ENCODE measurements at places on chromosomes 2 and 18.
A peak's percentile ranks its signal among the peaks of the same experiment; 100 is the strongest.

- DNase-seq, result no peak
Measured at GRCh38 chr2:58604096-58604495, 363.0 kb upstream of the FANCL start.

DNA sequence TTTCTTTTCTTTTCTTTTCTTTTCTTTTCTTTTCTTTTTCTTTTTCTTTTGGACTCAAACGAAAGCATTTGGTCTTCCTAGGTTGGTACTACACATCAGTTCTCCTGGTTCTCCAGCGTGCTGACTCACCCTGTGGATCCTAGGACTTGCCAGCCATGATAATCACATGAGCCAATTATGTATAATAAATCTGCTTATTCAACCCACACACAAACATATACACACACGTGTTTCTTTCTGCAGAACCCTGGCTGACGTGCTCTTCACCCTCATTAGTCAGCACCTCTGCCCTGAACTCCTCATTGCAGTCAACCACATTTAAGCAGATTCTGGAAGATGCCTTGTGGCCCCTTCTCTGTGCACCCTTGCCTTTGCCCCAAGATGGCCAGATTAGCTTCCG, 162.4 kb upstream of the MYT1L start:
- no peak for DNase-seq

- DNase-seq, result no peak
Measured at GRCh38 chr18:48779462-48779861, 171.3 kb downstream of the SMAD7 start.

DNA sequence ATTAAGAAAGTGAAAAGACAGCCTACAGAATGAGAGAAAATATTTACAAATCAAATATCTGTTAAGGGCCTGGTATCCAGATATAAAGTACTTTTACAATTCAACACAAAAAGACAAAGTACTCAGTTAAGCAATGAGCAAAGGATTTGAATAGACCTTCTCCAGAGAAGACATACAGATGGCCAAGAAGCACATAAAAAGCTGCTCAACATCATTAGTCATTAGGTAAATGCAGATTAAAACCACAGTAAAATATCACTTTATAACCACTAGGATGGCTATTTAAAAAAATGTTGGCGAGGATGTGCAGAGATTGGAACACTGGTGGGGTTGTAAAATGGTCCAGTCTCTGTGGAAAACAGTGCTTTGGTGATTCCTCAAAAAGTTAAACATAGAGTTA, 38.9 kb downstream of the RAB31 start:
- no peak for DNase-seq

- DNase-seq, result no peak
Measured at GRCh38 chr2:99086385-99086784, 55.1 kb upstream of the C2orf15 start.

GRCh38 chr2:88230911-88231310, 60.8 kb downstream of the THNSL2 start:
- no peak for DNase-seq

GRCh38 chr2:102753563-102754159, 8.2 kb upstream of the TMEM182 start:
- DNase-seq, result peak; percentile 2

DNA sequence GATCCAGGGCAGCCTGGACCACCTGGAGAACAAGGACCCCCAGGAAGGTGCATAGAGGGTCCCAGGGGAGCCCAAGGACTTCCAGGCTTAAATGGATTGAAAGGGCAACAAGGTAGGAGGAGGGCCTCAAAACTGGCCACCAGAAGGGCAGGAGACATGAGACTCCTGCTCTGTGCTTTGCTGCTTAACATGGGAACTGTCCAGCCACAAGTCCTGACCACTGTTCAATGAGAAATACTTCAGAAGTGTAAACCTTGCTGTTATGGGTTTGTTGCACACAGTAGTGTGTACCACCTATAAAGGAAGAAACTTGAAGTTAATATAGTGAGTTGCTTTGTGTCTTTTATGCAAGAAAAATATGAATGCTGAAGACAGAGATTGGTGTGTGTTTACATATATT, 44.2 kb upstream of the MFF start:
- no peak for DNase-seq

DNA sequence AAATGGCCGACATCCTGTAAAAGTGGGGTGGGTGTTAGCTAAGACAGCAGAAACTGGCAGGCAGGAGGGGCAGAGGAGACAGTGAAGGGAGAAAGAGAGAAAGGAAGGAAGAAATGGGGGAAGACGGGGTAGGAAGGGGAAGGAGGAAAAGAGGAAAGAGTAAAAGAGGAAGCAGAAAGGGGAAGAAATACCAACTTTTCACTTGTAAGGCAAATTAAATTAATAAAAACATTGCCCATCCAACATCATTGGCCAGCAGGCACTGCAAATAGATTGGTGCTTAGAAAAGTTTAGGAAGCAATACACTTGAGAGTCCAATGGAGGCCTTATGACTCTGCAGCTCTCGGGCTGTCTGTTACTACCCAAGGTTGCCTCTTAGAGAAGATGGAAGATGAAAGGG, 116.7 kb downstream of the TNS1 start:
- no peak for DNase-seq

- DNase-seq, result no peak
Measured at GRCh38 chr2:202140522-202141252, 67.6 kb downstream of the KIAA2012 start.

DNA sequence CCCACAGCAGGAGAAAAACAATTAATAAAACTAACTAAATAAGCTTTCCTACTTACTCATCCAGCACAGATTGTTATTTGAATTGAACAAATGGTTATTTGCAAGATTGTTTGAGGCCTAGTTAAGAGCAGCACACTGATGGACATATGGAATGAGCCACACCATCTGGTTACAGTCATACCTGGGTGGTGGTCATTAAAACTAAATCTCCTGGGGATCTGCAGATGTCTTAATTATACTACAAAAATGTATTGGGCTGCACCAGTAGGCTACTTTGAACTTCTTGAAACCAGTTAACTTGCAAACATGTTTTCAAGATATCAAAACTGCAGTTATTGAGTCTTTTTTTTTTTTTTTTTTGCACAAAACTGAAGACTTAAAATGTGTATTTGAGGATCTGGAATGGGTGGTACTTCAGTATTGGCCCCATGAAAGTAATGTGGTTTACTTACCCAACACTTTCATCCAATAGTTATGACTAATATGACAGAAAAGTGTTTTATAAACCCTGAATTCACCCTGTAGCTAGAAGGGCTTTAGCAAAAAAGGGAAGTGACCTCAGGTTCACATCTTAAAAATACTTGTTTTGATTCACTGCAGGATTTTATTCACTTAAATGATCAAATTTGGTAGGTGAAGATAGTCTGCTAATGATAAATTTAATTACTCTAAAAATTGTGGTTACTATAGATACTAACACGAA, 10.8 kb downstream of the AGFG1 start:
- no peak for DNase-seq

DNA sequence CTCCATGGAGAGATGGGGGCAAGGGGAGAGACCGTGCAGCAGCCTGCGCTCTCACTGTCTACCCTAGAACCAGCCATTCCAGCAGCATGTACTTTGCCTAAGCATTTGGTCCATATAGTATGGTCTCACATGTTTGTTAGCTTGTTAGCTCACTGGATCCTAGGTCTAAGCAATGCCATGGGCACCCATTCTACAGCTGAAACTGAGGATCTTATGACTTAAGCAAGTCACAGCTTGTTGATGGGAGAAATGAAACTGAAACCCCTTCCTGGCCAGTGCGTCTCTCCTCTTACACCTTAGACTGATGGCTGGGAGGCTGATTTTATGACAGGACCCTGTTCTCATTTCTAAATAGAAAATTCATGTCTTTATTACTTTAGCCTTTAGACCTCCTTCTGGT, 90.1 kb downstream of the EPAS1 start:
- no peak for DNase-seq

DNA sequence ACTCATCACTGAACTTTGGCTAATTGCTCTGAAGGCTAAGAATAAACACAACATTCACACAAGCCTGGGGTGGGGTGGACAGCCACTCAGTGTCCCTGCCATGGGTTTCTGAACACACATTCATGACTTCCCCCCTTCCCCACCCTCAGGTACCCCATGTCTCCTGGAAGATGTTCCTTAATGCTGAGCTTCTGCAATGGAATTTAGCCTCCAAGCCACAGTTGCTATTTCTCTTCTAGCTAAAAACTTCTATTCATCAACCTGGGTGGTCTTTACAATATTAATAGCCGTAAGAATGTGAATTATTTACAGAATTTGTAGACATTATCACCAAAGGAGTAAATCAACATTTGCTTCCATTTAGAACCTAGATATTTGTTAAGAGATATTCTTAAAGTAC, 175.1 kb downstream of the ACKR3 start:
- DNase-seq, result no peak

DNA sequence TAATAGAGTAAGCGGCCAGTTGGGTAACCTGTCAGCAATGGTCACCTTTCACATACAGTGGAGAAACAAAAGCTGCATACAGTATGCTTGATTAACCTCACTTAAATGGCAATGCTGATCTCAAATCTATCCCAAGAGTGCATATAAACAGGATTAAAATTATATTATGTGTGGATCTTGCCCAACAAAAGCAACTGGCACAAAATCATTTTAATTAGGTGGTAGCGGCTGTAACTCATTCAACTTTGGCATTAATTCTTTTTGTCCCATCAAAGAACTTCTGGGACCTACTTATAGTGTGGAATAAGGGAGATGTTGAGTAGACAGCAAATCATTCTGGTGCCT, 167.8 kb upstream of the VRK2 start:
- no peak for DNase-seq

GRCh38 chr18:58013241-58014211, 30.5 kb upstream of the NEDD4L start:
- no peak for DNase-seq

GRCh38 chr2:235868224-235868623, 300.0 kb downstream of the GBX2 start:
- no peak for DNase-seq

- DNase-seq, result no peak
Measured at GRCh38 chr18:75024871-75025270, 184.1 kb downstream of the PTGR3 start.

- no peak for DNase-seq
Measured at GRCh38 chr2:132732694-132733093, 62.7 kb upstream of the LYPD1 start.

DNA sequence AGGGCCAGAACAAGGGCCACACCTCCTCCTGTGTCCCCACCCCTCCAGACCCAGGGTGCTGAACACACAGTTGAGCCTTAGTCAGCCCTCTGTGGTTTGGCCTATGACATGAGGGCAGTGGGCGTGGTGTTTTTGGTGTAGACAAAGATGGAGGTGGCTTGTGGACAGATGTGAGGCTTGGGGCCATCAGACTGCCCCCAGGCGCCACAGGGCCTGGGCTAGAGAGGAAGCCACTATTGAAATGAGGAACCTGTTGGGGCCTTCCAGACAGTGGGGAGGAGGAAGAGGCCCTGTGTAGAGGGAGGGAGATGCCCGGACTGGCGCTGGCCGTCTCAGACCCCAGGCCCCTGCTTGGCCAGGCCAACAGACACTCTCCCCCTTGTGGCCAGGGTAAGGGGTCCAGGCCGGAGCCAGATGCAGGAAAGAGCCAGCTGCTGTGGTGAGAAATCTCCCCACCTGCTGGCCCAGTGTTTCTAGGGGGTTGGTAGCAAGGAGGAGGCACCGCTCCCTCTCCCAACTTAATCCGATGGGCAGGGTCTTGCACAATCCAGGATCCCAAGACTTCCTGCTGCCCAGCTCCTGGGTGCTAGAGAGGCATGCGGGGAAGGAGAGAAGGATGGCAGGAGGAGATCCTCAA, 53.8 kb downstream of the SMAD7 start:
- DNase-seq, result no peak

- DNase-seq, result no peak
Measured at GRCh38 chr2:102112692-102113665, 29.6 kb upstream of the IL1R1 start.

DNA sequence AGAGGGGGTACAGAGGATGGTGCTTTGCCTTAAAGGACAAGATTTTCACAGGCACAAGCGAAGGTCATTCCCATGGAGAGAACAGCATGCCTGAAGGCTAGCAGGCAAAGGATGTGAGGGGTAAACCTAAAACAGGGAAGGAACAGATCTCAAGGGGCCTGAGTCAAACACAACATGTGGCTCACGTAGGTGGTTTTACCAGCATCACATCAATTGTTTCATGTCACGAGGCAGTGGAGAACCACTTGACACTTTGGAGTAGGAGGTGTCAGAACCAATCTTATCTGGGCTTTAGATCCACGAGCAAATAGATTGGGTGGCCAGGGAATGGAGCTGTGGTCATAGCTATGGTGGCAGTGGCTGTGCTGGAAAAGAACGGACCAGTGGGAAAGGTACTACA, 8.4 kb downstream of the COX5B start:
- no peak for DNase-seq

GRCh38 chr18:59200787-59201186, 19.2 kb upstream of the GRP start:
- no peak for DNase-seq

DNA sequence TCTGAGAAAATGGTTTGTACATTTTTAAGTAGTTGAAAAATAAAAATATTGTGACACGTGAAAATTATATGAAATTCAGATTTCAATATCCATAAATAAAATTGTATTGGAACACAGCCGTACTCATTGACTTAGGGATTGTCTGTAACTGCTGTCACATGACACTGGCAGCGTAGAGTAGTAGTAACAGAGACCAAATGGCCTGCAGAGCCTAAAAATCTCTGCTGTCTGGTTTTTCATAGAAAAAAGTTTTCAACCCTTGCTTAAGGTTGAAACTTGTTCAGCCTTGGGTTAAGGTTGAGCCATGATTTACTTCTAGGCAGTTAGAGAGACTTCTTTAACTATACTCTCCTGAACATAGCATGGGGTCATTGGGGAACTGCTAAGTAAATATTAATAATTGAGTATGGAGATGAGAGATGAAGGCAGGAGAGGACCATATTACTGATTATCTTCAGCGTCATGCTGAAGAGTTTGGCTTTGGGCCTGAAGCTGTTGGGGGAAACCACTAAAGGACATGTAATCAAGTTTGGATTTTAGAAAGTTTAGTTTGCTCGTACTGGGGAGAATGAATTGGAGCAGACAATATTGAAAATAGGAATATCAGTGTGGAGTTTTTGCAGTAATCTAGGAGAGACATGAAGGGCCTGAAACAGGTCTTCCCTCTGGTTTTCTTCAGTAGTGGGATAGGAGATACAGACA, 16.2 kb downstream of the EML4 start:
- no peak for DNase-seq

GRCh38 chr18:12593866-12594265, 64.0 kb downstream of the SPIRE1 start:
- no peak for DNase-seq

DNA sequence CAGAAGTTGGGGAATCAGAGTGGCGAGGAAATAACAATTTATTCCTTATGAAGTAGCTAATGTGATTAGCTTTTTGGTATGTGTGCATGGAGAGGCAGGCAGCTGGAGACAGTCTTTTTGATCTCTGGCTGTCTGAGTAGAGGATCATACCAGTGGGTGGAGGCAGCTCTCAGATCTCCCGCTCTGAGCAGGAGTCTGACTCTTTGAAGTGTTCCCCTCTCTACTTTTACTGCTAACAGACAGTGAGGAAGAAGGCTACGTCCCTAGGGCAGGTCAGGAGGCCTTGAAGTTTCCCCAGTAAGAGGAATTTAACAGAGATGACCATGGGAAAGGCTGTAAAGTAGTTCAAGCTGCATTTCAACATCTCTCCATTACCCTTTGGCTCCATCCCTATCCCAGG, 111.9 kb upstream of the REG3A start:
- no peak for DNase-seq

GRCh38 chr2:142734770-142735169, 142.7 kb upstream of the KYNU start:
- DNase-seq, result no peak
